CD4-positive, alpha-beta T cell treated with Interleukin-21 for 1 hour (primary cell): ENCODE measurements at places on chromosomes 6 and 20.

DNA sequence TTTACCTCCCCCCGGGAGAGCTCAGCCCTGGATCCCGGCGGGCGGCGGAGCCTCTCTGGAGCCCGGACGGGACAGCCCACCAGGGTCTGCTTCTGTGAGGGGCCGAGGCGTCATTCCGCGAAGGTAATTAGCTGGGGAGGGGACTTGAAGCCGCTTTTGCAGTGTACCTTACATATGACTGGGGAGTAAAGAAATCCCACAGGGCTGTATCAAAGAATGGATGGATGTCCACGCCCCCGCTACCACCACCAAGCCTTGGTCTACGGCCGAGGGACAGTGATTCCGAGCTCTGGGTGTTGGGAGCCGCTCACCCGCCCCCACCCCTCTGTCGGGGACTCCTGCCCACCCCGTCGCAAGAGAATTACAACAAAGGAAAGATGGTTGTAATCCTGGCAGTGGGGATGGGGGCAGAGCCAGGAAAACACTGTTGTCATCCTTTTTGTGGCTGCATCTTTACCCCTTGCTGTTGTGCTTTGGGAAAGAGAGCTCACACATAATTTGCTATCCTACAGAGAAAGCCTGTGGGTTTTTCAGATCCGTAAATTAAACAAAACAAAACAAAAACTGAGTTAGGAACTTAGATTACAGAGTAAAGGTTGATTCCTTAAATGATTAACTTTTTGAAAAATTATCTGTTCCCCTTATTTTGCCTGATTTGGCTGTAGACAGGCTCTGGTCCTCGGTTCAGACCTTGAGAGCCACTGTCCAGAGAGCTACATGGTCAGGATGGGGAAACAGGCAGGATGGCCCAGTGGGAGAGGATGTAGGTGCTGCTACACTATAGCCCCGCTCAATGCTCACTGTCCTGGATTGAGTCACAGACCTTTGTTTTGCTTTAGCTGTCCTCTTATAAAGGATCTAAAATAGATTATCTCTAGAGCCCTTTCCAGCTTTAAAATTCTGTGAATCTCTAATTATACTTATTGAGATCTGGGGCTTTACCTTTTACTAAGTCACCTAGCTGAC lies 997 bp upstream of the FBXO30 start:
- no peak for DNase-seq

DNA sequence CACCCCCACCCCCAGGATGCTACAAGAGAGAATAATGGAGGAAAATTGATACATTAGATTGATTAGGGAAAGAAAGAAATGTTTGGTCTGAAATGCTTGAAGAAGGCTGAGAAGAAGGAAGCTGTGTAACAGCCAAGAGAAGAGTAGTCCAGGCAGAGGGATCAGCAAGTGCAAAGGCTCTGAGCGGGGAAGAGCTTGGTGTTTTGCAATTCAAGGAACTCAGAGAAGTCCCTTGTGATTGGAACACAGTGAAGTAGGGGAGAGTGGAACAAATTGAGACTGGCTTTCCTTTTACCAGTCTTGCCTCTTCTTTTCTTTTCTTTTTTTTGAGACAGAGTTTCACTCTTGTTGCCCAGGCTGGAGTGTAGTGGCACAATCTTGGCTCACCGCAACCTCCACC lies 76.6 kb upstream of the CHD6 start:
- DNase-seq = no peak

DNA sequence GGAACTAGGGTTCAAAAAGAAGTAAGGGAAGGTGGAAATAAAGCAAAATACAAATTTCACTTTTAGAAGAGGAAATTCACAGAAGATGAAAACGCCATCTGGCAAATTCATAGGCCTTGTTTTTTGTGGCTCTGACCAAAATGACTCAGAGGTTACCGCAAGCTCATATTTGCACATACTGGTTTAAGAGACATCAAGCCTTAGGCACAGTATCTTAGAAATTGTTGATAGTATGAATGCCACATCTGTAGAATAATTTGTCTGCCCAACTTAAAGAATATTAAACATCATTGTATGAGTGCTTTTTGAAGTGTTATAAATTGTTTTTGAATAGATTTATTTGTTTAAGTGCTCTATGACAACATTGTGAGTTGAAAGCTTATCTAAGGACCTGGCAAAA lies 10.6 kb downstream of the TAAR1 start:
- peak; percentile 4 for DNase-seq

DNA sequence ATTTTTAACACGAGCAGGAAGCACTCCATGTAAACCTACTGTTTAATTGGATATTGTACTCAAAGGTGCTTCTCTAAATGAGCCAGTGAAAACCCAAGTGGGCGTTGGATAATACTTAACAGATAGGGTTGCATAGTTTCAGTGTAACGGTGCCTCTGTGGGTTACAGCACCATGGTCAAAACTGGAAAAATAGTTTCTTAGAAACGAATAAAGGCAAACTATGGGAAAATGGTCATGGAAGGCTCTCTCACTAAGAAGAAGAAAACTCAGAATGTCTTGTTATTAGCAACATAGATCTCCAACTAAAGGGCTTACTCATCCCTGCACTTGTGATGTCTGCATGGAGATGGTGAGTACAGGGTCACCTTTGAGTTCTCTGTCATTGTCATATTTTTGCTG lies 59.1 kb upstream of the NEDD9 start:
- DNase-seq = no peak

DNA sequence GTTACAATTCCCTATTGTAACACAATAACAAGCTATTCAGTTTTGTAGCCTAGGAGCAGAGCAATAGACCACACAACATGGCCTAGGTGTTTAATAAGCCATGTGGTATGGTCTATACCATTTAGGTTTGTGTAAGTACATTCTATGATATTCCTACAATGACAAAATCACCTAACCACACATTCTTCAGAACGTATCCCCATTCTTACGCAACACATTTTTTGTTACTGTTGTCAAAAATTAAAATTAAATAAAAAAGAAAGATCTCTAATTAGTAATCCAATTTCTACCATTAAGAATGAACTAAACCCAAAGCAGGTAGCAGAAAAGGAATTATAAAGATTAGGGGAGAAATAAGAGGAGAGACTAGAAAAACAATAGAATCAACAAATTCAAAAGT lies 44.0 kb downstream of the RANBP9 start:
- DNase-seq = no peak

GRCh38 chr6:30130887-30131862 lies 4.8 kb upstream of the TRIM40 start:
- DNase-seq = peak; percentile 85

- no peak for DNase-seq
Observed at GRCh38 chr6:47254906-47255305, 54.8 kb downstream of the TNFRSF21 start.

- no peak for DNase-seq
Observed at GRCh38 chr20:43977252-43977651, 62.6 kb downstream of the TOX2 start.

- no peak for DNase-seq
Observed at GRCh38 chr6:165910184-165910966, 247.3 kb upstream of the PDE10A start.

DNA sequence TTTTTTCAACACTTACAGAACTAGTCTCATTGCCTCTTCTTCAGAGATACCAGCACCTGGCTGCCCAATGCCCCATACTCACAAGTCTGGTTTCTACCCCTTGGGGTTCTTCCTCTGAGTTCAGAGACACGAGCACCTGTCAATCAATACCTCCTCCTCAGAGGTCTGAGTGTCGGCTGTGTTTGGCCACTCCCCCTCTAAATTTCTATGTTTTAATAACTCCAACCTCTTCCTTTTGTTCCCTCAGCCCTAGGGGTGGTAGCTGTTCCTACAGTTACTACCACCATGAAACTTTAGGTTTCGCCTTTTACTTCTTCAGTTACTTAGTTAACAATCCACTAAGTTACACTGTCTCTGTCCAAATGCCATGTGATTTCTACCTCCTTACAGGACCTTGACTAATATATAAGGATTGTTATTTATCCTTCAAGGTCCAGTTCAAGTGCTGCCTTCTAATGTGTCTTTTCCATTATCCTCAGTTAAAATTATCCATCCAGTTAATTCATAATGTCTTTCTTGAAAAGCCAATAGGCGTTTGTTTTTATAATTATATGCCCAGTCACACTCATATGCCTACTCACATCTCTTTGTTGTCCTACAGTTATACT lies 14.6 kb upstream of the PHF20 start:
- no peak for DNase-seq

DNA sequence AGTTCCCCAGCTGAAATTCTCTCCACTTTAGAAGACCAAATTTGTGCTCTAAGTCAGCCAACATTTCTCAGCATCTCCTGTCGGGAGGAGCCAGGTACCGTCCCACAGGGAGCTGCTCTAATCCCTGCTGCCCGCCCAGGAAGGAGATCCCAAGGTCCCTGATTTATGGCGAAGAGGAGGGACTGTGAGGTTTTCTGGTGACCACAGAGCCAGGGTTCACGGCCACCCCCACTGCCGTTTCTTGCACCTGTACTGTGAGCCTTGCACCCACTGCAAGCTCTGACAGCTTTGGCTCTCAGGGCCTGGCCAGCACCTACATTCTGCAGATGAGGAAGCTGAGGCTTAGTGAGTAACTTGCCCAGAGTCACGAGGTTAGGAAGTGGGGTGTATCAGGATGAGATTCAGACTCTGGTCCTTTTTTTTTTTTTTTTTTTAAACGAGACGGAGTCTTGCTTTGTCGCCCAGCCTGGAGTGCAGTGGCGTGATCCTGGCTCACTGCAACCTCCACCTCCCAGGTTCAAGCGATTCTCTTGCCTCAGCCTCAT lies 34.9 kb downstream of the FOXC1 start:
- DNase-seq = no peak
